ENCODE measurements at places on chromosomes 7 and 10.

DNA sequence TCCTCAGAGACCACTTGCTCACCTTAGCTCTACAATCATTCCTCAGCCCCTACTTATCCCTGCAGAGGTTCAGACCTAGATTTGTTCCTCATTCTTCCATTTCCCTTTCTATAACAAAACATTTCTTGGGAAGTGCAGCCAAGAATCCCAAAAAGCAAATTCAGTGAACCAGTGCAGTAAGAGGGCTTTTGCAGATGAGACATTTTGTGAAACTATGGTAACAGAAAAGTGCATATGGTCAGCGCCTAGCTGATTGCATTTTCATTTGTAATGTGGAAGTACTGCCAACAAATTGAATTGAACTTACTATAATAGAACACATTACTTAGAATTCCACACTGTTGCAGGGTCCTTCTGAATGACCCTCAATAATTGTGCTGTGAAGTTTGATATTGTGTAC lies 18.6 kb downstream of the AGMO start:
- no peak for DNase-seq

DNA sequence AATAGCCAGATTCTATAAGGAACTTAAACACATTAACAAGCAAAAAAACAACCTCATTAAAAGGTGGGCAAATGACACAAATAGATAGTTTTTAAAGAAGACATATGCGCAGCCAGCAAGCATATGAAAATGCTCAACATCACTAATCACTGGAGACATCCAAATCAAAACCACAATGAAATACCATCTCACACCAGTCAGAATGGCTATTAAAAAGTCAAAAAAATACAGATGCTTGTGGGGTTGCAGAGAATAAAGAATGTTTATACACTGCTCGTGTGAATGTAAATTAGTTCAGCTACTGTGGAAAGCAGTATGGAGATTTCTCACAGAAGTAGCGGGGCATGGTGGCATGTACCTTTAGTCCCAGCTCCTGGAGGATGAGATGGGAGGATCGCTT lies 164.0 kb downstream of the CHRM2 start:
- no peak for DNase-seq

DNA sequence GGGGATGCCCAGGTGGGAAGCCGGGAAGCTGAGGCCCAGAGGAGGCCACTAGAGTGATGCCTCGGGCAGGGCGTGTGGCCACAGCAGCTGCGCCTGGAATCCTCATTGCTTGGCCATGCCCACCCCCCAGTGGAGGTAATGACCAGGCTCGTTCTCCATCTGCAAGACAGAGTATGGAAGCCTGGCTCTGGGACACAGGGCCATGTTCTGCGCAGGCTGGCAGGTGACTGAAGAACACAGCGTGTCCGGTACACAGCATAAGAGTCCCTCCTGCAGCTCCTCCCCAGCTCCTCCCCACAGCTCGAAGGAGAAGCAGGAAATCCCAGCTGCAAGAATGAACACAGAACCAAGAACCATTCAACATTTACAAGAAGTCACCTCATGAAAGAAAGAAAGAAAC lies 64.8 kb downstream of the SMURF1 start:
- no peak for DNase-seq

GRCh38 chr10:73785721-73786511 lies 510 bp downstream of the ZSWIM8 start:
- peak; percentile 58 for DNase-seq

- DNase-seq = no peak
Measured at GRCh38 chr7:115226410-115226809, 304.5 kb downstream of the MDFIC start.

- DNase-seq = peak; percentile 24
Measured at GRCh38 chr10:12194752-12195271, 879 bp downstream of the NUDT5 start.

GRCh38 chr10:132796846-132797245 lies 10.9 kb upstream of the NKX6-2 start:
- DNase-seq = no peak

DNA sequence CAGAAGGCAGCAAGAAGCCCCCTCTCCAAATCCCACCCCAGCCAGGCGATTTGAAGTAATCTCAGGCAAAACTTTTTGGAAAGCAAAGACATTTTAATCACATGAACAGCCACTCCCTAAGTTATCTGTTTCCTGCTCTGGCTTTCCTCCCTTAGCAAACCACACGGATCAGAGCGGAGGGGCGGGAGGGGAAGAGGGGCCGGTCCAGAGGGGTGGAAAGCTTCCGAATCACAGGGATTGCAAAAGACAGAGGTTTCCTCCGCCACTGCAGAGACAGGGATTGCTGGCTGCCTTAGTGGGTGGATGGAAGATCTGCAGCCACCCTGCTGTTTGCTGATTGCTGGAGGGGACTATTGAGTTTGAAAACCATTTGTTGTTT lies 41.2 kb downstream of the ZCCHC24 start:
- DNase-seq = no peak

DNA sequence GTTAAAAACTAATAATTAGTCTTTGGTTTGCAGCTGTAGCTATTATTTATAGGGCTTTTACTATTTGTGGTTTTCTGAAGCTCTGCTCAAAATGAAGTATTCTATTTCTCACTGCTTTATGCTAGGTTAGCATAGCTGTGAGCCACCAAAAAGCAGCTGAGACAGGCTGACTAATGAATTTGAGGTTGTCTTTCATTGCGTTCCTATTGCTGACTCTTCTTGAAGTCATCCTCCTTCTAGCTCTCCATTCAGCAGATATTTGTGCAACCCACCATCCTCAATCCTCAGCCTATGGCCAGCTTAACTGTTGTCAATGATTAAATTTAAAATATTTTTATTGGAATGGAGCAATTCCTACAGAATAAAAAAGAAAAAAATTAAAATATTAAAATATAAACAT lies 2.1 kb upstream of the RALA start:
- no peak for DNase-seq

- no peak for DNase-seq
Measured at GRCh38 chr10:43340619-43341018, 30.8 kb upstream of the FXYD4 start.

DNA sequence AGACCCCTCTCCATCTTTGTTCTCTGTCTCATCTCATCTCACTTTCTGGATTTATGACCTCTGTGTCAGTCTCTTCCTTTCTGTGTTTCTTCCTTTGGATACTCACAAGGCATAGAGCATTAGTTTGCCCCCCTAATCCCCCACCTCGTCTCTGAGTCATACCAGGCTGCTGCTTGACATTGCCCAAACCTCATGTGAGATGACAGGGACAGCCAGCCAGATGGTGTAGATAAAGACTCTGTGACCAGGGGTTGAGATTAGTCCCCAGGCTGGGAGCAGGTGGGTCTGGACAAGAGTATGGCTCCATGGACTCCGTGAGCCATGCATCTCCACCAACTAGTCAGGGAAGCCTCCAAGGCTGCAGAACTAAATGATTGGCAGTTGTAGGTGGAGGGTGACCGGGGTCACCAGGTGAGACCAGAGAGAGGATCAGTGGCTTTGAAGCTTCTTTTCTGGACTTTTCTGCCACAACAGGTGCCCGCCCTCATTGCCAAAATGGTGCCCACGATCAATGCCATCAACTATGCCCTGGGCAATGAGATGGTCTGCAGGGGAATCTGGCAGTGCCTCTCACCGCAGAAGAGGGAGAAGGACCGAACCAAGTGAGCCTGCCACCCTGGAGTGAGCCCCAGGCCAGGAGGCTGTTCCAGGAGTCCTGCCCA lies 13.3 kb downstream of the RGR start:
- no peak for DNase-seq

- no peak for DNase-seq
Measured at GRCh38 chr10:130621231-130621775, 485.1 kb downstream of the GLRX3 start.

DNA sequence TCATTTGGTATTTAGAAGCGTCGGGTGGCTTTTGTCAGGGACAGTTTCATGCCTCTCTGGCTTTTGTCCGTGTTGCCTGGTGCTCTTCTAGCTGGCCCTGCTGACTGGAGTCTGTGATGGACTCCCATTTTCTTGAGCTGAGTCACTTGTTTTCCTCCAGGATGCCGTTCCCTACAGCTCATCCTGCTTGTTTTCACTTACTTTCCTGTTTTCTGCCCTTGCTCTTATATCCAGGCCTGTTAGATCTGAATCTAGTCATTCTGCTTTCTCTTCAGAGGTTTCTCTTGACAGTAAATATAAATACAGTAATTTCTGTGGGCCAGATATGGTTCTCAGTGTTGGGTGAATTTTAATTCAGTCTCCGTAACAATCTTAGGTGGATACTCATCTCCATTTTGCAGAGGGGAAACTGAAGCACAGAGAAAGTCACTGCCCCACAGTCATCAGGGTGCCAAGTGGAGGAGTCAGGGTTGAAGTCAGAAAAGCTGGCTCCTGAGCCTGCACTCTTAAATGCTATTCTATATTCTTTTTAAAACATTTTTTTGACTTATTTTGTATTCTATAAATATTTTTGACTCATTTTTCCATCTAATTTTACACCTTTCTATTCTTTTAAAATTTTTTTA lies 85.4 kb downstream of the CCNY start:
- DNase-seq = no peak

DNA sequence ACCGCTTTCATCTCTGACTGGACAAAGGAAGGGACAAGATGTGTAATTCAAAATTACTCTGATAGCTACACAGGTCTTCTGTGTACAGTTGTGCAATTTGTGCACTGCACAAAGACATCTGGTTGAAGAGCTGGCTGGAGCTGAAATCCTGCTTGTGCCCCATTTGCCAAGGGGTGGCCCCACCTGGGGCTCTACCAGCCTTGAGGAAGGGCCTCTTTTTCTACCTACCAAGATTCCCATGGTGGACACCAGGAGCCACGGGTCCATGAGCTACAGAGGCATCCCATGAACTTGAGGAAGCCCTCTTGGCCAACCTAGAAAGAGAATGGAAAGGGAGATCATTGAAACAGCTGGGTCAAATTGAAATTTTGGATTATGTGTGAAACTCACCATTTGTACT lies 43.2 kb downstream of the HHEX start:
- no peak for DNase-seq

GRCh38 chr10:113704637-113705343 lies 25.1 kb downstream of the CASP7 start:
- no peak for DNase-seq

DNA sequence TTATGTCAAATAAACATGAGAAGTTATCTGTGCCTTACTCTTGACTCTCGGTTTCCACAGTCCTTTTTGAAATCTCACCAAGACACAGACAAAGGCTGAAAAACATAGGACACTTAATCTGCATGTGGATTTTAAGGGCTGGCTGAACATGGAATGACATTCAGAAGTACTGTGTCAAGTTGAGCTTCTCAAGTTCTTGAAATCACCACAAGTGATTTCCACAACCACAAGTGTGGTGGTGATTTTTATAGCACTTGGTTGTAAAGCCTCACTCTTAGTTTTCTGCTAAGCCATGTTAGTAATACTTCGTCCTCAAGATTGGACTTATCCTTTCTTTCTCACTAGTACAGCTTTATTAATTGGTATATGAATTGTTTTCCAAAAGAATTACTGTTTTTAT lies 29.6 kb downstream of the FOXP2 start:
- DNase-seq = no peak

DNA sequence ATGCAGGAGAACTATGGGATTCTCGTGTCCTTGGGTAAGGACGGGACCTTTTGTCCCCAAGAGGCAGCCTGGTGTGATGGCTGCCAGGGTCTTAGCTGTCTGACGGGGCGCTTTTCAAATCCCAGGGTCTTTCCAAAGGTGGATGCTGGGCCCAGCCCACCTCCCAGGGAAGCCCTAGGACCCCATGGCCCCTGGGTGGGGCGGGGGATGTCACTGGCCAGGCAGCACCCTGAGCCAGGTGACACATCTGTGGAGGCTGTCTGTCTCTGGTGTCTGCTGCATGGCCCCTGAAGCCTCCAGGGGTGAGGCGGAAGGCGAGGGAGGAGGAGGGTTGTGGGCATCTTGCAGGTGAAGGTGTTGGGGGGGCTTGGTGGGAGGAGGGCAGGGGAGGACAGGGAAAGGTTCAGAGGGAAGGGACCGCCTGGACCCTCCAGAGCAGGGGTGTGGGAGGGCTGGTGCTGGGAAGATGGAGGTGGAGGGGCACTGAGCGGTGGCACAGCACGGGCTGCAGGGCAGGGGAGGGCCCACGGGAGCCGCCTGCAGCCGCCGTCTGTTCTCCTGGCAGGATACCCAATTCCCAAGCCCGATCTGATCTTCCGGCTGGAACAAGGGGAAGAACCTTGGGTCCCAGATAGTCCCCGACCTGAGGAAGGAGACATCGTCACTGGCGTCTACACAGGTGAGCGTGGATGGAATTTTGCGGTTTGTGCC lies 7.0 kb downstream of the ZNF316 start:
- no peak for DNase-seq

GRCh38 chr7:36601601-36602000 lies 122.7 kb downstream of the AOAH start:
- no peak for DNase-seq

GRCh38 chr10:70726909-70727495 lies 54.7 kb downstream of the ADAMTS14 start:
- no peak for DNase-seq

- no peak for DNase-seq
Measured at GRCh38 chr10:18402853-18403252, 248.5 kb downstream of the NSUN6 start.

- DNase-seq = no peak
Measured at GRCh38 chr7:128164061-128164954, 76.8 kb upstream of the LEP start.

DNA sequence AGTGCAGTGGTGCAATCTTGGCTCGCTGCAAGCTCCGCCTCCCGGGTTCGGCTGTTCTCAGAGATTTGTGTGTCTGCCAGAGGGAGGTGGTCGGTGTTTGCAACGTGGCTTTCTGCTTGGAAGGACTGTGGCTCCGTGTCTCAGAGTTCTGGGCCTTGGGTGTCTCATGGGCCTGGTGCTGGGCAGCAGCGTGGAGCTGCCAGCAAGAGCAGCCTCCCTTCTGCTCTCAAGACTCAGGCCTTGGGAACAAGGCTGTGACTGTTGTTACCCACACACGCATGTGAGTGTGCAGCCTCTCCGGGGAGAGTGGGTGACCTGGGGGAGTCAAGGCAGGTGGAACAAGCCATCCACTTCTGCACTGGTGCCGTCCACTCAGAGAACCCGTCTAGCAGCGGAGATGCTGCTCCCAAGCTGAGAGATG lies 52.0 kb downstream of the VIPR2 start:
- DNase-seq = no peak

GRCh38 chr10:90964781-90965465 lies 44.0 kb upstream of the ANKRD1 start:
- no peak for DNase-seq
